ENCODE measurements at places on chromosomes 1 and 21.

DNA sequence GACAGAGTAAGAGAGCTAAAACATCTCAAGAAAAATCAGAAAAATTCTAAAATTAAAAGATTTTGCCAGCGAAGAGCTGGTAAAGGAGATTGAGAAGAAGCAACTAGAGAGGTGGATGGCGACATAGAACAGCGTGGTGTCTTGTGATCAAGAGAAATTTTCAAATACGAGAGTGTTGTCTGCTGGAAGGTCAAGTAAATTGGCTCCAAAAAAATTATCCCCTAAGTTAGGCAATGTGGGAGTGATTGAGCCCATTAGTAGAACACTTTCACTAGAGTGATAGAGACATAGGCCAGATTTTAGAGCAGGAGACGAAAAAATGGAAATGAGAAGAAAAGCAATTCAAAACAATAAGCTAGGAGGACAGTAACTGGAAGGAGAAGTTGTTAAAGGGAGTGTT is 94.3 kb upstream of the MPC2 start:
- DNase-seq = no peak

DNA sequence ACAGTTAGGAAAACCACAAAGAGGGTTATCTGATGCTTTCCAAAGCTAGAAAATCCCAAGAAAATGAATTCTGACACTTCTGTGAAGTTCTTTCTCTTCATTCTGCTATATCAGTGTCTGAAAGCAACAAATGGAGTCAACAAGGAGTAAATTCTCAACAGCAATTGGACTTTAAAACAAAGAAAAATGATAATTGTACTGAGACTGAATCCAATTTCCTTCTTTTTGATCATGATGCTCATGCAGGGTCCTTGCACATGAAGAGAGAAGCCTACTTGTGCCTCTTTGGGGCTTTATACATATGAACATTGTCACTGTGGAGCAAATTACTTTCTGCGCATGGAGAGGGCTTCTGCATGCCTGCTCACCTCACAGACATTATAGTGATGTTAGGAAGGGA is at the start of gene OR10J5:
Gene OR10J5 (minus strand): TSS at position 101 of the 400 bp plus-strand sequence. CDS start 0 bp downstream, at position 101.
- DNase-seq = no peak

GRCh38 chr21:42855937-42856335 is 23.4 kb downstream of the WDR4 start:
- no peak for DNase-seq

- DNase-seq = no peak
These were observed 199.6 kb downstream of the DPYD start for GRCh38 chr1:97721221-97721620.

DNA sequence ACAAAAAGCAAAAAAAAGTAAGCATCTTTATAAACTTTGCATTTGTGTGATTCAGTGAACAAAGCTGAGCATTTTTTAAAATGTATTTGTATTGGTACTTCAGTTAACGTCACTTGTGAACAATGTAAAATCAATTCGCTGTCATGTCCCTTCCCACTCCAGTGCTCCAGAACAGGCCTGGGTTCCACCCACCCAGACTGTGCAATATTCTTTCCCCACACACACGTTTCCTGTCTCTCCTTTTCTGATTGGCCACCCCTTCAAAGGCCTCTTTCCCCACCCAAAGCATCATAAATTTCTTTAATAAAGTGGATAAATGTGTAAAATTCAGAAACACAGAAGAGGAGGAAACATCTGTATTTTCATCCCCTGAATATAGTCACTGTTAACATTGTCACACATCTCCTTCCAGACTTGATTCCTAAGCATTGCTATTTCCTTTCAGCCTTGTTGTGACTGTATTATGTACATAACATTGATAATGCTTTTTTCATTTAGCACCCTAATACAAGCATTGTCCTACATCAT is 12.0 kb downstream of the CLEC20A start:
- no peak for DNase-seq

GRCh38 chr1:19511116-19511515 is 25.8 kb upstream of the CAPZB start:
- no peak for DNase-seq

DNA sequence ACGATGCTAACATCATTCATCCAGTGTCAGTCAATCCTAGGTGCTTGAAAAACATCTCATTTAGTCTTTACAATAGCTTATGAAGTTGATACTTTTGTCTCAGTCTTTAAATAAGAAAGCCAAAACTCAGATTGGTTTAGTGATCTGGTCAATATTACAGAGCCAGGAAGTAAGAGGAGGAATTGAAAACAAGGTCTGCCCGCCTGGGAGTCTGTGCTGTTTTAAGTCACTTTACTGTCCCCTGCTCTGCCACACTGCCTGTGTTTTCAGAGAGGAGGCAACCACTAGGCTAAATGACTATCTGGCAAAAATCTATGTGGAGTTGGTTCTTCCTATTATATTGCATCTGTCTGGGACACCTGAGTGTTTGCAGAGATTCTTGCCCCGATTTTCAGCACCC is 62.3 kb downstream of the ST6GALNAC3 start:
- DNase-seq = no peak

DNA sequence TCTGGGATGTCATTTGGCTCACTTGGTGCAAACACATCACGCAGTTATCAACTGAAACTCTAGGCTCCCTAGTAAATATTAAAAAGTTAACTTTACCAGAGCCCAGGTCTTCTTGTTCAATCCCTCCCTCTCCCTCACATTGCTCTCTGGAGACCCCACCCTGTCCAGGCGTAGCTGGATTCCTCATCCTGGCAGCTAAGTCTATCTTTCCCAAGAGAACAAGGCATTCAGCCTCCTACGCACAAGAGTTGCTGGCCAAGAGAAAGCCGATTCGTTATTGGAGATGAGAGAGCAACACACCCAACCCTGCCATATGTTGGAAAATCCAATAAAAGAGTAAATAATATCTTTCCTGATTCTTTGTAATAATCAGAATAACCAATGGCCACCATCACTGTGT is 117.9 kb downstream of the SLC30A10 start:
- no peak for DNase-seq

DNA sequence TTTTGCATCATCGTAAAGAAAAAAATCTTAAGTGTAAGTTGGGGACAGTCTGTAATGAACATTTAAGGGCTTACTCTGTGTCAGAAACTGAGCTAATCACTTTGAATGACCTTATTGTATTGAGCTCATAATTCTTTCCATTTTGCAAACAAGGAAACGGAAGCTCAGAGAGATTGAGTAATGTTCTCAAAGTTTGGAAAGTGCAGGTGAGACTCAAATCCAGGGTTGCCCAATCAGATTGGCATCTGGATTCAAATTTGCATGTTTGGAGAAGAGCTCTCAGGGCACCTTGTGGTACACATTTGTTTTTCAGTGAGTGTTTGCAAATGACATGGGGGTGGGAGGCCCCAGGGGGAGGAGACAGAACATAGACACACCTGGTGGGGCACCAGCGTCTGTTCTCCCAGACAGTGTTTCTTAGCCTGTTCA is 8.0 kb downstream of the ALPL start:
- no peak for DNase-seq

GRCh38 chr21:34522284-34522683 is 10.3 kb upstream of the KCNE1 start:
- no peak for DNase-seq

DNA sequence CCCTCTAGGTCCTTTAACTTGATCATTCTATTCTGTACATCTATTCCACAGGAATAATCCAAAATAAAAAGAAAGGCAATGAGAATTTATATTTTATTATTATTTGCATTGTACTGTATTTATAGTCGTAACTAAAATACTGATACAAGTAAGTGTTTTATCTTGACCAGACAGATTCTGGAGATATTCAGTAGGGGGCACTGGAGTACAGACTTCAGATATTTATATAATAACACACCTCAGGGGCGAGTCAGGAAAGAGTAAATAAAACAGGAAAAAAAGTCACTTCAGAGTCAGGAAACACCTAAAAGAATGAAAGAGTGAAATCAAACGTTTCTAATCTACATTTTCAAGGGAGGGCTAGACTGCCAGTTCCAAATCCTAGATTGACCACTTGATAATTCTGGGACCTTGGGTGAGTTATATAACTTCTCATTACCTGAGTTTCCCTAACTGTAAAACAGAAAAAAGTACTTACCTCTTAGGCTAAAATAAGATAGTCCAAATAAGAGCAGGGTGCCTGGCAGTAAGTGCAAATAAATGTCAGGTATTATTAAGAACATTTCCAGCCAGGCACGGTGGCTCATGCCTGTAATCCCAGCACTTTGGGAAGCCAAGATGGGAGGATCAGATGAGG is 31.1 kb upstream of the MTF1 start:
- peak; percentile 2 for DNase-seq

DNA sequence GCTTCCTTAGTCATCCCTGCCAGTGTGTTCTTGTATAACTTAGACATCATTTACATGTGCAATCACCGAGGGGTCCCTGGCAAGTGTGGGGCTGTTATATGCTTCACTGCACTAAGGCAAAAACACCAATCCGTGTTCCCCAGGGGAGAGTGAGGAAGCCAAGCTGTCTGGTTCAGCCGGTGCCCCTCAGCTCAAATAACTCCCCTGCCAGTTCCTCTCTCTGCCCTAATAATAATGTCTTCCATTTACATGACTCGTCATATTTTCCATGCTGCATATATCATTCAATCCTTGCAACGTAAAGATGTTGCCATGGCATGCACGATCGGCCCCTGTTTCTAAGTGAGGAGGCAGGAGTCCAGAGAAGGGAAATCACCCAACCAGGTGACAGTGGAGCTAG is 24.4 kb upstream of the NDC1 start:
- DNase-seq = no peak

DNA sequence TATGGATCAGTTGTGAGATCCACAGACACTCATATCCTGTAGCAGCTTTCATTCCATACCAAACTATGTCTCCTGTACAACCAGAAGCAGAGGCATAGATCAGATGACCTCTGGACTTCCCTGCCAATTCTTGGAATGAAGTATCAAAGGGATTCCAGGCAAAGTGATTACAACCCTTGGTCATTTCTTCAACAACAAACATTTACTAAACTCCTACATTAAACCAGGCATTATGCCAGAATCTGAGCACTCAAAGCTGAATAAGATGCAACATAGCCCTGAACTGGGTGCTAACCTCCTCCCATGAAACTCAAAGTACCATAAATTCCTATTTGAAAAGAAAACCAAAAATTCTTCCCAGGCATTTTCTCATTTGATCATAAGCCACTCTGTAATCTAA is 121.2 kb upstream of the SGIP1 start:
- no peak for DNase-seq

- no peak for DNase-seq
These were observed 59.2 kb downstream of the IVNS1ABP start for GRCh38 chr1:185257950-185258208.

DNA sequence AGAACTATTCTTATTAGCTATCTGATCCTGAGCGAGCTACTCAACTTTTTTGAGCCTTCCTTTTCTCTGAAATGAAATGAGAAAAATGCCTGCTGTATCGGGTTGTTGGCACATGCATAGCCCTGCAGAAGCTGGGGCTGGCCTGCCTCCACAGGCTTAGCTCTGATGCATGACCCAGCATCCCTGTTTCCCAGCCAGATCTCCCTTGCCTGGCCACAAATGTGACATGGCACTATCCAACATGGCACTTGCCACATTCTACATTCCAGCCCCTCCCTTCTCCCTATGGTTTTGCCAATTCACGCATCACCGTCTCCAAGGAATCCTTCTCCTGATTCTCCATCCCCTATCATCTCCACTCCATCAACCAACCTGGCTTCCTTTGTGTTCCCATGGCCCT is 13.8 kb downstream of the RNU5D-1 start:
- no peak for DNase-seq

DNA sequence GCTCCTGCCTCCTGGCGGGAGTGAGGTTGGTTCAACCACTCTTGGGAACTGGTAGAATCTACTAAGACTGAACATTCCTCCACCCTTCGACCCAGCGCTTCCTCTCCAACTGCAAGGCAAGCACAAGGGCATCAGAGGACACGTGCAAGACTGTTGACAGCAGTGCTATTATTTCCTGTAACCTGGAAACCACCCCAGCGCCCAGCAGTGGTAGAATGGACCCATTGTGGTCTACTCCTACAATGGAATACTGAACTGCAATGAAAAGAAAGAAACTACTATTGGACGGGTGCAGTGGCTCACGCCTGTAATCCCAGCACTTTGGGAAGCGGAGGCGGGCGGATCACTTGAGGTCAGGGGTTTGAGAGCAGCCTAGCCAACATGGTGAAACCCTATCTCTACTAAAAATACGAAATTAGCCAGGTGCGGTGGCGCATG is 33.0 kb upstream of the TARDBP start:
- no peak for DNase-seq

GRCh38 chr1:164689672-164690511 is 130.9 kb downstream of the PBX1 start:
- no peak for DNase-seq

- DNase-seq = no peak
These were observed 75.7 kb upstream of the PGBD5 start for GRCh38 chr1:230501849-230502248.

GRCh38 chr1:111592389-111593361 is 26.9 kb upstream of the RAP1A start:
- no peak for DNase-seq

GRCh38 chr1:4422504-4423289 is 231.7 kb upstream of the AJAP1 start:
- DNase-seq = peak; percentile 69

GRCh38 chr1:196148367-196148970 is 459.8 kb downstream of the KCNT2 start:
- DNase-seq = no peak

DNA sequence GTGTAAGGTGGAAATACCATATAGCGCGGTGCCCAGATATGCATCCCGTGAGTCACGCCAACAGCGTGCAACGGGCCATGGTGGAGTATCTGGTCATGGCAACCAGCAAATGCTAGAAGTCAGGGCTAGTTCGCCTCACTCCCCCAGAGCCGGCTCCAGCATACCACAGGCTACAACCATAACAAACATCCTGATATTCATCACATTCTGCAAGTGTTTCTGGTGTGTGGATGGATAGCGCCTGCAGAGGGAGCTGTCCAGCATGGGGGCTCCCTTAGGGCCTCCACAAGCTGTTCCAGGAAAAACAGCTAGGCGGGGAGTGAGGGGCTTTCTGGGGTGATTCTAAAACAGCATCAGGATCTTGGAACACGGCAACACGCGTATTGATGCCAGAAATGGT is 6.8 kb downstream of the C1orf198 start:
- no peak for DNase-seq

- DNase-seq = no peak
These were observed 49.8 kb downstream of the ATP2B4 start for GRCh38 chr1:203676455-203676854.

DNA sequence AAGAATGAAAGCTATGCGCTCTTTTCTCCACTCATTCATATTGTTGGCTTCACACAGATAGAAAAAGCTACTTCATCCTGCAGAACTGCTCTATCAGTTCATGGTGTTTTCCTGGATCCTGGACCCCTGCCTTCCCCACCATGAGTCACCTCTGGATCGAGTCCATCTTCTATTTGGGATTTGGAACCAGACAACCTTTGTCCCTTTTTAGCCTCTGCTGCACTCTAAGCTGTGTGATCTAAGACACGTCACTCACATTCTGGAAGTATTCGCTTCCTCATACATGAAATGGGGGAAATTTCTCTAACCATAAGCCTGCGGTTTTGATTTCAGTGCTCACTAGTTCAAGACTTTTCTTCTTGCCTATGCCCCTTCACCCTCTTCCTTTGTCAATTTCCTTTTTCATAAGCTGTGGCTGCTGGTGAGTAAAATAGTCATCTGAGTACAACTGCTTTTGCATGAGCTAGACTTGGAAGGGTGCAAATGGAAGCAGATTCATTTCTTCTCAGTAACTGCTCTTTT is 14.1 kb upstream of the DEGS1 start:
- no peak for DNase-seq

GRCh38 chr1:243946946-243947345 is 96.9 kb upstream of the AKT3 start:
- DNase-seq = no peak
